ENCODE measurements at places on chromosomes 2 and 18. TPM values are rescaled to one million over a fixed set of nuclear protein-coding genes. Genes with fewer than 3 reads are reported as not detected.

The IL36G gene
- total RNA-seq, result not detected

The NEU2 gene
- total RNA-seq, result not detected

The RAB6C gene
- total RNA-seq, result not detected

The NAPG gene
- 9.9 TPM for total RNA-seq

The GCFC2 gene
- total RNA-seq, result 18.9 TPM

The TRIM43 gene
- total RNA-seq, result 0.07 TPM

The ZNF804A gene
- not detected for total RNA-seq

The SFT2D3 gene
- total RNA-seq, result 6.9 TPM

The TPO gene
- 0.22 TPM for total RNA-seq

The COLEC11 gene
- 0.61 TPM for total RNA-seq

The GPR35 gene
- total RNA-seq, result 0.97 TPM

The CCBE1 gene
- 10.4 TPM for total RNA-seq

The FAM228A gene
- not detected for total RNA-seq

The EIF2B4 gene
- total RNA-seq, result 58.7 TPM

The NIFK gene
- 77.9 TPM for total RNA-seq

The PLGLB1 gene
- 0.38 TPM for total RNA-seq

The GALNT5 gene
- total RNA-seq, result 2.8 TPM

The SRD5A2 gene
- 0.01 TPM for total RNA-seq

The SLC23A3 gene
- total RNA-seq, result 0.72 TPM

The POTEI gene
- total RNA-seq, result not detected

The POTEC gene
- total RNA-seq, result not detected

The DSEL gene
- 0.27 TPM for total RNA-seq

The CCDC85A gene
- total RNA-seq, result 0.20 TPM

The PIGN gene
- total RNA-seq, result 9.4 TPM

The INO80D gene
- total RNA-seq, result 1.8 TPM

The CXCR4 gene
- total RNA-seq, result 0.28 TPM

The IRS1 gene
- 17.2 TPM for total RNA-seq

The TCF23 gene
- not detected for total RNA-seq

The ZSWIM2 gene
- total RNA-seq, result not detected

The CCDC121 gene
- total RNA-seq, result 4.0 TPM

The CYP1B1 gene
- 6.9 TPM for total RNA-seq

The FEV gene
- total RNA-seq, result not detected

The PROM2 gene
- total RNA-seq, result 0.06 TPM

The OSR1 gene
- 8.9 TPM for total RNA-seq

The MEP1B gene
- 0.07 TPM for total RNA-seq

The LIMS3 gene
- not detected for total RNA-seq

The EVA1A gene
- total RNA-seq, result 11.9 TPM

The CDKL4 gene
- not detected for total RNA-seq

The GKN2 gene
- total RNA-seq, result 2.4 TPM

The KDM3A gene
- 29.4 TPM for total RNA-seq

The TMEM198 gene
- total RNA-seq, result 0.90 TPM

The DNAJC5G gene
- total RNA-seq, result not detected

The TMEM37 gene
- 1.8 TPM for total RNA-seq

The STARD6 gene
- not detected for total RNA-seq

The GRHL1 gene
- total RNA-seq, result 1.2 TPM

The ITGB6 gene
- 1.3 TPM for total RNA-seq

The GATA6 gene
- 2.6 TPM for total RNA-seq

The POTEJ gene
- total RNA-seq, result not detected

The PREB gene
- total RNA-seq, result 66.4 TPM

The ASTL gene
- total RNA-seq, result not detected

The EML6 gene
- 1.0 TPM for total RNA-seq

The HOXD4 gene
- 0.51 TPM for total RNA-seq

The LIMS4 gene
- 0.29 TPM for total RNA-seq

The MRPL30 gene
- total RNA-seq, result 31.7 TPM
